ENCODE measurements at places on chromosomes 2 and 18. TPM values are rescaled to one million over a fixed set of nuclear protein-coding genes. Genes with fewer than 3 reads are reported as not detected.

DNA sequence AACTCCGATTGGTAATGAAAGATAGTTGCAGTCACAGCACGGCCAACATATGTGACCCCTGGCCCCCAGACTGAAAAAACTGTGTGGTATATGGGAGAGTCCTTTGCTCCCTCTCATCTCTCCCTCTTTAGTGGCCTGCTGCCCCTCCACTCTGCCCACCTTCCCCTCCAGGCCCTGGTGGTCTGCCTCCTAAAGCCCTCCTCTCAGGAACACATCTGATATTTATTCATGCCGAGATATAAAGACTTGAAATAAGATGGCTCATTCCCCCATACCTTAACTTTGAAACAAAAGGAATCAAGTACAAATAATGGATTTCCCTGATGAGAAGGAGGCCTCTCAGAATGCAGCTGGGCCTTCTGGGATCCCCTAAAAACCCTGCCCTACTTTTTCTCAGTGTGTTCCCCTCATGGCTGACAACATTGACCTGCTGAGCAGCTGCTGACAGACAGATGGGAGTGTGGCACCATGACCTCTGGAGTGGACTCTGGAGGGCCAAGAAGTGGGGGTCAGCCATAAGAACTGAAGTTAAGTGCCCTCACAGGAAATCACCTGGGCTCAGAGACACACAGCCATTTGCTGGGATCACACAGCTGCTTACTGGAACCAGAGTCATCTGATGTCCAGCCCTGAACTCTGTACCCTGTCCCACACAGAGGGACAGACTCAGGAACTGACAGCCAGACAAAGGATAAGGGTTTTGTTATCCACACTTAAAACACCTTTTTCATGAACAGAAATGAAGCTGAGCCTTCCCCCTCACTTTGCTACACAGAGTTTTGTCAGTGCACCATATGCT lies 39.8 kb upstream of the ST8SIA3 start:
- no peak for DNase-seq

GRCh38 chr2:227824711-227825110 lies 11.1 kb downstream of the CCL20 start:
- DNase-seq: no peak

DNA sequence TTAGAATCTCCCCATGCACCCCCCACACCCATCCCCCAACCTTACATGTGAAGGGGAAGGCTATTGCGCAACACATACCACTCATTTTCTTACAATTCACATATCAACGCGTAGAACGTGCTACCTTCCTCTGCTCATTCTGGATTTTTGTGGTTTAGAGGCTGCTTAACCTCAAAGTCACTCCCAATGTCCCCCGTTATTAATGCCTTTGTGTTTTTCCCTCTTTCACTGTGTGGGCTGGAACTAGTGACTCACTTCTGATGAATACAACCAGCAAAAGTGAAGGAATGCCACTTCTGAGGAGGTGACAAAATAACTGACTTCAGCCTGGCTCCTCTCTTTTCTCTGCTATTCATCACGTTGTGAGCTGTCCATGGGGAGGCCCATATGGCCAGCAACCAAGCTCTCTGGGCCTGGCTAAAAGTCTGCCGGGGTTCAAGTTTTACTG lies 342.5 kb upstream of the NXPH2 start:
- no peak for DNase-seq

- DNase-seq: no peak
These were observed 51.8 kb downstream of the PMAIP1 start for GRCh38 chr18:59951591-59951990.

- DNase-seq: no peak
These were observed 82.7 kb downstream of the FAM168B start for GRCh38 chr2:131010566-131010965.

DNA sequence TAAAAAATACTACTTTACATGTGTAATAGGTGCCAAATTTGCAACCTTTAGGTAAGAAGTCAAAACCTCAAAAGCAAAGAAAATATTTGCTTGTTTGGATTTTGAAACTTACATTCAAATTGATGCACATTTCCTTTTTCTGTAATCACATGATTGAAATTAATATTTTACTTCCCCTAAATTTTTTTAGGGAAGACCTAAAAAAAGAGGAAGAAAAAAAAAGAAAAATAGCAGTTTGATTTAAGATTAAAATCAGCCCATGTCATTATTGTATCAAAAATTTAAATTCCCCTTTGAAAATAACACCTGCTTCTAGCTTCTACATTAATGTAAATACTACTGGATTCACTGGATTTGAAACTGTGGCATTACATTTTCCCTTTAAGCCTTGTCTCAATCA lies 68.2 kb upstream of the STON1 start:
- no peak for DNase-seq

GRCh38 chr18:7566244-7566566 lies 911 bp upstream of the PTPRM start:
- no peak for DNase-seq

DNA sequence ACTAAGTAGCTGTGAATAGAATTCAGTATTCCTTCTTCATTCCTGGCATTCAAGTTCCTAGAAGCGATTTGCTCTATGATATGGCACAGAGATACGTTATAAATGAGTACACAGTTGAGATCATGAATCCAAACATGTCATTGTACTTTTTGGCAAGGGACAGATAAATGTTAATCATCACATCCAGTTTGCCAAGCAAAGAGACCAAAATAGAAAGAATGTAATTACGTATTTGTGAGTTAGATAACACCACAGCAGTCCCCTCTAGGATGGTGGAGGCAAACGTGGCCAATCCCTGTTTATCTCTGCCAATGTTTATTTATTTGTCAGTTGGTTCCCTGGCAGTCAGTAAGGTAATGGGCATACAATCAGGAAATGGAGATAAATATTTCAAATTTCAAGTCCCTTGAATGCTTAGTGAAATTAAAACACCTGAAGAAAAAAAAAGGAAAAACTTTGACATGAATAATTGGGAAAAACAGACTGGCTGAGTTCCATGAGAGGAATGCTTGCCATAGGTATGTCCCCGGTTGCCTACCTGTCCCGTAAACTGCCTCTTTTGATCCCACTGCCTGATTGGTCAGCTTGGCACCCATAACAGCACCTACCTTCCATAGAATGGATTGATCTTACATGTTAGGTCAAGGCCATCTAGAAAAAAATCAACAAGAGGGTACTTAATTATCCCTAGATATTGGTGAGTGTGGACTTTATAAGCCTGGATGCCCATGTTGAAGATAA lies 451.1 kb upstream of the NETO1 start:
- no peak for DNase-seq

GRCh38 chr18:39599251-39599650 lies 2033.7 kb upstream of the CELF4 start:
- no peak for DNase-seq

The RRM2 gene
- 62.5 TPM for total RNA-seq

The AQP4 gene
- not detected for total RNA-seq

The IL37 gene
- total RNA-seq: not detected

The DYSF gene
- 3.4 TPM for total RNA-seq

The CAVIN2 gene
- 121 TPM for total RNA-seq

The UGT1A5 gene
- not detected for total RNA-seq
